ENCODE measurements at places on chromosomes 6 and 20.

- no peak for DNase-seq
Observed at GRCh38 chr6:63372951-63373533, 53.3 kb upstream of the LGSN start.

DNA sequence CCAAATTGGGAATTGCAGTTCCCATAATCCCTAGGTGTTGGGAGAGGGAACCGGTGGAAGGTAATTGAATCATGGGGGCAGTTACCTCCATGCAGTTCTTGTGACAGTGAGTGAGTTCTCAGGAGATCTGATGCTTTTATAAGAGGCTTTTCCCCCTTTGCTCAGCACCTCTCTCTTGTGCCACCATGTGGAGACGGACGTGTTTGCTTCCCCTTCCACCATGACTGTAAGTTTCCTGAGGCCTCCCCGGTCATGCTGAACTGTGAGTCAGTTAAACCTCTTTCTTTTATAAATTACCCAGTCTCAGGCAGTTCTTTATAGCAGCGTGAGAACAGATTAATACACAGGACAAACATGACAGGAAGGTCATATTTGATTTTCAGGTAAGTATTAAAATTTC is 25.3 kb upstream of the HECA start:
- peak; percentile 23 for DNase-seq

GRCh38 chr6:89554106-89554505 is 84.4 kb downstream of the LYRM2 start:
- DNase-seq, result no peak

DNA sequence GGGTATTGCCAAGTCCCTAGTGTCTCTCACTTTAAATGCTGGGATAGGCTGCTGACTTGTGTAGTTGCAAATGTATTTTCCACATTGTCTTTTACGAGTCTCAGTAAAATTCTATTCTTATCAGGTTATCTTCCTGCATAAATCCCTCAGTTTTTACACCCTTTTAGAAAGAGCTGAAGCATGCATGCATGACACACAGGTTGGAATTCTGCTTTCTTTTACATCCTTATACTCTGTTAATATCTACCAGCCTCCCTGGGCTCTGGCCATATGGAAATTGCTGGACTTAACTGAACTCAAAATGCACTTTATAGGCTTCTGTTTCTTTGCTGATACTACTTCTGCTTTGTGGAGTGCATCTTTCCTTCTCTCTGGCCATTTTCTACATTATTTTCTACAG is 477.4 kb downstream of the FRK start:
- no peak for DNase-seq

- peak; percentile 68 for DNase-seq
Observed at GRCh38 chr6:28335564-28336283, at the start of gene ZSCAN31. ZSCAN31 (minus strand) TSS chr6:28336148; CDS start chr6:28329683, 6,465 bp downstream.

All from stimulated activated CD4-positive, alpha-beta T cell treated with anti-CD3 and anti-CD28 coated beads, Interleukin-15, amount 100 ng/mL, for 48 hours (primary cell).